ENCODE measurements at places on chromosomes 7 and 10.
A peak's percentile ranks its signal among the peaks of the same experiment; 100 is the strongest.

DNA sequence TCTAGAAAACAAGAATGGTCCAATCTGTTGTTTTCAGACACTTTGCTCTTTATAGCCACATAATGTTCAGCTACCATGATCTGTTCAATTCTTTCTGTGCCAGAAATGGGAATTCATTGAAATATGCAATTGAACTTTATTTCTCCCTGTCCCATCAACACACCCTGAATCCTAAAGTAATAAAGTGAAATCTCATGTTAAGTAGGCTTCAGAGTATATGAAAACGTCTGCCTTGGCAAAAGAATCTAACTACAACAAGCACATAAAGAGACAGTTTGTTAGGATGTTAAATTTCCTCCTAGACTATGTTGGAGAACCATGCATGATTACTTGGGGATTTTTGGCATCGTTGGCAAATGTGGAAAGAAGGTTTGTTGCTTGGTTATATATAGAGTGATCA, 722.7 kb downstream of the XPNPEP1 start:
- no peak overlapping the region for H3K4me3 ChIP-seq
- no peaks in the 10 kb centered on the region for H3K4me1 ChIP-seq
- no peaks in the 10 kb centered on the region for H3K36me3 ChIP-seq
- H3K27ac ChIP-seq, result no peak overlapping the region

DNA sequence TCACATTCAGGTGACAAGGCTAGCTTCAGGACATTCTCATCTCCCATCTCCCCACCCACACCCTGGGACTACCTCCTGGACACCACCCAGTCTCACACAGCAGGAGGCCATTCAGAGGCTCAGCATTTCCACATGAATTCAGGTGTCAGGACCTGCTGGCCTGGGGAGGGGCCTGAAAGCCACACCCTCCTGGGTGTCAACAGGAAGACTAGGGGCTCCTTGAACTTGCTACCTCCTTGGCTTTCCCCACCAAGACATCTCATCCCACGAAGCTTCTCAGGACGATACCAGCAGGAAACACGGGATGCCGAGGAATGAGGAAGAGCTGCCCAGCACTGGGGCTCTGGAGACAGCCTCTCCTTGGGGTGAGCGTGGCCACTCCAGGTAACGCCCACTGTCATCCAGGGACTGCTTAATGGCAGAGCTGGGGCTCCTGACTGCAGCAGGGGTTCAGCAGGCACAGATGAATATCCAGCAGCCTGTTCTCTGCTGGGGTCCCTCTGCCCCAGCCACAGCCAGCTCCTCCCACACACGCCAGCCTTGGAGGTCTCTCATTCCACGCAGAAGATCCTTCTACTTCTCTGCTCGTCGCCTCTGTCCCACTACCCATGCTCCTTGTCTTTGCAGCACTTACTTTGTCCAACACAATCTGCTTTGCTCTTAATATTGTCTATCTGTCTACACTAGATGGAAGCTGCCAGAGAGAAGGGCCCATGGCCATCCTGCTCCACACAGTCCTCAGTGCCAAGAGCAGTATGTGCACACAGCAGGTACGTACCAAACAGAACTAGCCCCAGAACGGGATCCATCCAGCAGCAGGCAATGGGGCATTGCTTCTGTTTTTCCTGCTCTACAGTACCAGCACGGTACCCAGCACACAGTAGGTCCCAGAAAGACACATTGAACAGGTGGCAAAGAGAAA, 88.7 kb downstream of the FAM53B start:
- H3K36me3 ChIP-seq, result no peaks in the 10 kb centered on the region
- no peak overlapping the region for H3K4me3 ChIP-seq
- H3K27me3 ChIP-seq, result no peaks in the 10 kb centered on the region
- no peak overlapping the region for H3K27ac ChIP-seq
- peak; percentile 14 for DNase-seq

DNA sequence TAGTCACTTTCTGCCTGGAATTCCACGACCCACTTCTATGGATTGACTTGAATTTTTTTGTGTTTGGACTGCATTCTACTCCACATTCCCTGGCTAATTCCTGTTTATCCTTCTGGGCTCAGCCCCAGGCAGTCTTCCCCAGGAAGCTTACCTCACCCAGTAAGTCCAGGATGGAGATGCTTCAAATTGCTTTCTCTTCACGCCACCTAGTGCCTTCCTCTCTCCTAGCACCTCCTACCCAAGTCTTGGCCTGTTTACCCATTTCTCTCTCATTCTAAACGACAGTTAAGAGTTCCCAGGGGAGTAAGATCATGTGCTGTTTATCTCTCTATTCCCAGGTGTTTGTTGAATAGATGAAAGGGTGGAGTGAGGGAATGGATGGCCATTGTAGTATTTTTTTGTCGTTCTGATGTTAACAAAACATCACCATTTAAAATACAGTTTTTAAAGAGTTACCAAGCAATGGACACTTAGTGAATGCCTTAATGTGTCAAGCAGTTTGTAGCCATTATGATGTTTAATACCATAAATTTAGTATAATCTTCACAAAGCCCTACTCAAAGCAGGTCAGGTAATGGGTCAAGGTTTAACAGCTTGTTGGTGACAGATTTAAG, 45.5 kb upstream of the TARP start:
- H3K27me3 ChIP-seq, result peaks cover 41% of the 10 kb centered on the region
- no peaks in the 10 kb centered on the region for H3K4me1 ChIP-seq
- peak; percentile 45 for DNase-seq
- H3K27ac ChIP-seq, result no peak overlapping the region

DNA sequence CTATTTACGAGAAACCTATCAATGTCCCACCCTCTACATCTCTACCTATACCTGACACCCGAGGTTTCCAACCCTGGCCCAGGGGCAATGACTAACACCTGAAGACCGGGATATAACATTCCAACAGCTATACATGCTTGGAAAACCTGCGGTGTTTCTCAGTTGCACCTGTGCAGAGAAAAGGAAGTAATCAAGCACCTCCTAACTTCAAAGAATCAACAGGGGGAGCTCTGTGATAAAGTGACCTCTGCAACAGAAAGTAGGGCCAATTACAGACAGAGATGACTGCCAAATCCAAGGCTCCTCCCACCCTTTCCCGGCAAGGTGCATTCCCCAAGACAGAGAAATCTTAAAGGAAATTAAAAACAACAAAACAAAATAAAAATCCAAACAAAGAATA, 41.3 kb downstream of the CCDC6 start:
- no peaks in the 10 kb centered on the region for H3K27me3 ChIP-seq
- H3K36me3 ChIP-seq, result peaks cover 7% of the 10 kb centered on the region
- DNase-seq, result peak; percentile 79
- peak overlapping the region; percentile 46 for H3K27ac ChIP-seq
- peaks cover 24% of the 10 kb centered on the region for H3K4me1 ChIP-seq

GRCh38 chr10:106534441-106534840, 630.1 kb downstream of the SORCS1 start:
- H3K27me3 ChIP-seq, result no peaks in the 10 kb centered on the region
- H3K27ac ChIP-seq, result no peak overlapping the region
- DNase-seq, result no peak
- H3K4me3 ChIP-seq, result no peak overlapping the region

- no peak overlapping the region for H3K27ac ChIP-seq
- no peak overlapping the region for H3K4me3 ChIP-seq
- no peaks in the 10 kb centered on the region for H3K27me3 ChIP-seq
- DNase-seq, result no peak
Measured at GRCh38 chr7:20395511-20395910, 64.8 kb downstream of the ITGB8 start.

DNA sequence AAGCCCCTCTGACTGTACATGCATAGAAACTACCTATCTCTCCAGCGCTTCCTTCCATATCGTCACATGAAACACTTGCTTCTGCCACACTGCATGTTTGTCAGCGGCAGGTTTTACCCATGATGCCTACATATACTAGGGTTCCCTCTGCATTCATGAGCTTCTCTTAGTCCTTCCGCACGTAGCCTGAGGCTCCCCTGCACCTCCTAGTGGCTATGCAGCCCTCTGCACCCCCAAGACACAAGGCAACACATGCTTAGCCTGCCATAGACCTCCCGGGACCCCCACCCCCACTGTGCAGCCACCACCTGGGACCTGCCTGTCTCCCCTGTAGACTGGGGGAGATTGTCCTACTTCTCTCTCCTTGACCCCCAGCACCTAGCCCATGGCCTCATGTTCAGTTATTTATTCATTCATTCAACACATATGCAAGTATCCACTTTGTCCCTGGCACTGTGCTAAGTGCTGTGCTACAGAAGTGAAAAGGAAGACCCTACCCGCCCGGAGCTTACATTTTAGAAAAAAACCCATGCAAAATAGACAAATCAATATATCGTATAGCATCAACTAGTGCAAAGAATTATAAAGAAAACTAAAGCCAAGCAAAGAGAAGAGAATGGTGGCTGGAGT, 23.5 kb downstream of the TMEM273 start:
- no peaks in the 10 kb centered on the region for H3K36me3 ChIP-seq
- H3K4me1 ChIP-seq, result no peaks in the 10 kb centered on the region
- DNase-seq, result no peak
- no peak overlapping the region for H3K27ac ChIP-seq
- H3K27me3 ChIP-seq, result no peaks in the 10 kb centered on the region

DNA sequence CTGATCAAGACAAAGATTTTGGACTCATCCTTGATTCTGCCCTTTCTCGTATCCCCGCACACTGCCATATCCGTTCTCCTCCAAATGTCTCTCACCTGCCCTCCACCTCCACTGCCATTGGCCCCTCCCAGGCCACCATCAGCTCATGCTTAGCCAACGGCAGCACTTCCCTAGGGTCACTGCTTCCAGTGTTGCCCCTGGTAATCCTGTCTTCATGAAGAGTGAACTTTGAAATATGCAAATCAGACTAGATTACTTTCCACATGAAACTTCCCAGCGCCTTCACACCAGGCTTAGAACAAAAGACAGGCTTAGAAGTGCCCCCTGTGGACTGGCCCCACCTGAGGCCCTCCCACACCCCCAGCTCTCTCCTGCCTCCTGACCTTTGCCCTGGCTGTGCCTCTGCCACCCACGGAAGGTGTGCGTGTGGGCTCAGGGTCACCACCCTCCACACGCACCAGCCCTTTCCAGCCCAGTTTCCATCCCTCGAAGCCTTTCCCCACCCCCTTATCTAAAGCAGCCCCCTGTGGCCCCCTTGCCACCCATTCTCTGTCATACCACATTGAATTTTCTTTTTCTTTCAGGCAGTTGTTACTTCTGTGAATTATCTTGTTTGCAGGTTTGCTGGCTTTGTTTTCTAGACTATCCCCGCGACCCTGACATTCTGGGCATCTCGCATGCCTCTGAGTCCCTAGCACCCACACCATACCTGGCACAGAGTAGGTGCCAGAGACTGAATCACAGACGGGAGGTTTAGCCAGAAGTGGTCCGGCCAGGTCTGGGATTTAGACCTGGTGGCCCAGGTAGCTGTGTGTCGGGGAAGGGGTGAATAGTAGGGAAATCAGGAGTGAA, 26.8 kb upstream of the C10orf53 start:
- peak; percentile 22 for DNase-seq
- no peaks in the 10 kb centered on the region for H3K4me1 ChIP-seq
- peaks cover 42% of the 10 kb centered on the region for H3K27me3 ChIP-seq
- no peak overlapping the region for H3K27ac ChIP-seq

- H3K27ac ChIP-seq, result no peak overlapping the region
- H3K4me3 ChIP-seq, result no peak overlapping the region
- no peaks in the 10 kb centered on the region for H3K27me3 ChIP-seq
- DNase-seq, result peak; percentile 1
Measured at GRCh38 chr10:116470768-116471415, 43.2 kb downstream of the PNLIPRP3 start.

DNA sequence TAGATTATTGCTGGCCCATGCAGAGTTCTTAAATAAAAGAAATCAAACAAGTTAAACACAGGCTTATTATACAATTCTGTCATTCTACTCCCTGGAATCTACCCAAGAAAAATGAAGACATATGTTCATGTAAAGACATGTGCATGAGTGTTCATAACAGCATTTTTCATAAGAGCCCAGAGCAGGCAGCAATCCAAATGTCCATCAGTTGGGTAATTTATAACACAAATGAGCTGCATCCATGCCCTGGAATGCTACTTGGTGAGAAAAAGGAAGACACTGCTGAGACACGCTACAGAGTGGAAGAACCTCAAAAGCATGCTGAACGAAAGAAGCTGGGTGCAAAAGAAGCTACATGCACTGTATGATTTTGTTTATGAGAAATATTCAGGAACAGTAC, 342.6 kb downstream of the TCERG1L start:
- peaks cover 12% of the 10 kb centered on the region for H3K27me3 ChIP-seq
- no peak overlapping the region for H3K4me3 ChIP-seq
- H3K4me1 ChIP-seq, result no peaks in the 10 kb centered on the region
- no peak for DNase-seq

- H3K4me3 ChIP-seq, result no peak overlapping the region
- no peak for DNase-seq
- no peaks in the 10 kb centered on the region for H3K4me1 ChIP-seq
- no peaks in the 10 kb centered on the region for H3K36me3 ChIP-seq
- H3K27ac ChIP-seq, result no peak overlapping the region
- no peaks in the 10 kb centered on the region for H3K27me3 ChIP-seq
Measured at GRCh38 chr7:15308821-15309220, 253.0 kb downstream of the AGMO start.

DNA sequence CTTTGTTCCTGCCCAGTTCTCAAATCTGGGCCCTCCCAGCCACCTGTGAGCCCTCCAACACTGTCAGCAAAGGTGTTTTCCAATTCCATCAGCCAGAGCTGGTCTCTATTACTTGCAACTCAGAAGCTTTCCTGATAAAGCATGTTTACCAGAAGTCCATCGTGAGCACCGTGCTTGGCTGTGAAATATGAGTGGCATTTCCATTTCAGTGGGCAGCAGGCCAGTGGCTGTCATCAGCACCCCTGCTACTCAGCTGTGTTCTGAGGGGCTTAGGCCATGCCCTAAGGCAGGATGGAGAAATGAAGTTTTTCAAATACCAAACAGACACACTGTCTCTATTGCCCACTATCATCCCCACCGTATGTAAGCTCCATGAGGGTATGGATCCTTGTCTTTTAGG, 12.7 kb upstream of the BNIP3 start:
- no peaks in the 10 kb centered on the region for H3K36me3 ChIP-seq
- peaks cover 26% of the 10 kb centered on the region for H3K4me1 ChIP-seq
- H3K4me3 ChIP-seq, result no peak overlapping the region

- no peaks in the 10 kb centered on the region for H3K36me3 ChIP-seq
- H3K27ac ChIP-seq, result no peak overlapping the region
- H3K4me1 ChIP-seq, result no peaks in the 10 kb centered on the region
- DNase-seq, result no peak
- H3K4me3 ChIP-seq, result no peak overlapping the region
Measured at GRCh38 chr7:31204071-31204470, 136.5 kb downstream of the NEUROD6 start.

GRCh38 chr7:101625031-101625791, 3.9 kb downstream of the MYL10 start:
- no peak overlapping the region for H3K27ac ChIP-seq
- H3K27me3 ChIP-seq, result no peaks in the 10 kb centered on the region
- H3K4me1 ChIP-seq, result peaks cover 2% of the 10 kb centered on the region
- no peak for DNase-seq
- H3K36me3 ChIP-seq, result no peaks in the 10 kb centered on the region

Data from PC-9 (cell line).